ENCODE measurements at places on chromosomes 5 and 9.

DNA sequence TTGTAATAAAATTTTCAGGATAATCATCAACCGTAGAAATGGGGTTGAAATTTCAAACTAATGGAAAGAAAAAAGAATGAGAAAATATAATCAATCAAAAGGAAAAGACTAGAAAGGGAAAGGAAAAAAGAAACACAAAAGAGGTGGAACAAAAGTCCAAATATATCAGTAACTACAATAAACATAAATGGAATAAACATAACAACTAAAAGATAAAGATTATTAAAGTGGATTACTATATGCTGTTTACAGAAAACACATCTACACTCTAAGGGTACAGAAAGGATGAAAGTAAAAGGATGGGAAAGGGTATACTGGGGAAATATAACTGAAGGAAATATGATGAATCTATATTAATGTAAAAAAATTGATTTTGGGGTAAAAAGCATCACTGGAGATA lies 43.0 kb downstream of the AHRR start:
- DNase-seq, result no peak

- DNase-seq, result no peak
Observed at GRCh38 chr5:95668216-95668615, 14.6 kb downstream of the SPATA9 start.

- no peak for DNase-seq
Observed at GRCh38 chr5:170357955-170358444, 31.2 kb downstream of the KCNMB1 start.

DNA sequence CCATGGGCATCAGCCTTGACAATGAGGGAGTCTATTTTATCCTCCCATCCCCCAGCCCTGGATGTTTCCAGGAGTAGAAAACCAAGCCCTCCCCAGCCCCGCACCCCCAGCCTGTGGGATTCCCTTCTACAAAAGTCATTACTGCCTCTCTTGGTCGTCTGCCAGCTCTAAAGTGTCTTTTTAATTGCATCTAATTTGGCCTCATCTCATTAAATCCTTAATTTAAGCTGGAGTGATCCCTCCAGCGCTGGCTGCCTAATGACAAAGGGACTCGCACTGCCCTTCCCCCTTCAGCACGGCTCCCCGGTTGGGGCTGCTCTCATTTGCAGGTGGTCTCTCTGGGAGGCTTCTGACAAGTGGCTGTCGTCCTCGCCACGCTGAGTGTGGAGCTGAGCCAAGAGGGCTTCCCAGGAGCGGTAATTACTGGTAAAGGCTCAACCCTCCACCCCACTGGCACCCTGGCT lies 107.9 kb upstream of the ALDH1B1 start:
- no peak for DNase-seq

DNA sequence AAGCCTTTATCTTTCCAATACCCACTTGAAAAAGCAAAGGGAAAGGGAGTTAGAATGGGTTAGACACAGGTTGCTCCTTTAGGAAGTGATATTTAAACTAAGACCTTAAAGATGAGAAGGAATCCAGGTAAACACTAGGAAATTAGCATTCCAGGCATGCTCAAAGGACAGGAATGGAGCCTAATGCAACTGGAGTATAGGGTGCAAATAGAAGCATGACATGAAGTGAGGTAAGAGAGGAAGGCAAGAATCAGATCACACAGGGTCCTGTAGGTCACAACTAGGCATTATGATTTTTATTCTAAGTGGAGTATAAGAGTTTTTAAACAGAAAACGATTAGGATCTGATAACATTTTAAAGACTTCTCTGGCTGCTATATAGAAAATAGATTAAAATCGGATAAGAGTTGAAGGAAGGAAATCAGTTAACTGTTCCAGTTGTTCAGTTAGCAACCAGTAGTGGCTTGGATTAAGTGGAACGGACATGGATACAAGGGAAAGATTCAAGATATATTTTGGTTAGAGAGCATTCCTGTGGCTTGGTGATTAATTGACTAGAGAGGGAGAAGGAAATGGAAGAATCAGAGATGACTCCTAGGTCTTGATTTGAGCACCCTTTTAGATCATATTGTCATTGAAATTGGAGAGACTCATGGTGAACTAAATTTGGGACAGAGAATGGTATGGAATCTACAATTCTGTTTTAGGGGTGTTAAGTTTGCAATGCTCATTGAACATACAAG lies 95.9 kb downstream of the FBXO4 start:
- no peak for DNase-seq

Measured in cortex of kidney (tissue), 1 donor.